ENCODE measurements at places on chromosomes 5 and 9.

GRCh38 chr5:122749886-122750285 is 25.0 kb upstream of the SNX2 start:
- no peak for DNase-seq

- DNase-seq = no peak
Observed at GRCh38 chr9:24912767-24913166, 367.1 kb upstream of the IZUMO3 start.

- no peak for DNase-seq
Observed at GRCh38 chr9:3385871-3386270, 139.9 kb downstream of the RFX3 start.

- DNase-seq = no peak
Observed at GRCh38 chr9:98826716-98827115, 19.2 kb downstream of the GALNT12 start.

GRCh38 chr5:130402906-130403305 is 498.6 kb downstream of the CHSY3 start:
- DNase-seq = no peak

- no peak for DNase-seq
Observed at GRCh38 chr9:75046725-75047345, 18.7 kb upstream of the CARNMT1 start.

DNA sequence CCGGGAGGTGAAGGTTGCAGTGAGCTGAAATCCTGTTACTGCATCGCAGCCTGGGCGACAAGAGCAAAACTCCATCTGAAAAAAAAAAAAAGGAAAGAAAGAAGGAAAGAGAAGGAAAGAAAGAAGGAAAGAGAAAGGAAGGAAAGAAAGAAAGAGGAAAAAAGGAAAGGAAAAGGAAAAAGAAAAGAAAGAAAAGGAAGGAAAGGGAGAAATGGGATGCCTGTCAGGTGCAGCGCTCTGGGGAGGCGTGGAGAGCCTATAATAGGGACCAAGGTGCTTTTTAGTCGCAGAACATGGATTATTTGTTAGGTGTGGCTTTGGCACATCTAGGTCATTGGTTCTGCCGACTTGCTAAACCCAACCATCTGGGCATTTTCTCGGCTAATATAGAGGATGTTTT is 17.9 kb downstream of the EXOSC2 start:
- no peak for DNase-seq

- DNase-seq = no peak
Observed at GRCh38 chr5:28505121-28505520, 1466.7 kb upstream of the CDH9 start.

DNA sequence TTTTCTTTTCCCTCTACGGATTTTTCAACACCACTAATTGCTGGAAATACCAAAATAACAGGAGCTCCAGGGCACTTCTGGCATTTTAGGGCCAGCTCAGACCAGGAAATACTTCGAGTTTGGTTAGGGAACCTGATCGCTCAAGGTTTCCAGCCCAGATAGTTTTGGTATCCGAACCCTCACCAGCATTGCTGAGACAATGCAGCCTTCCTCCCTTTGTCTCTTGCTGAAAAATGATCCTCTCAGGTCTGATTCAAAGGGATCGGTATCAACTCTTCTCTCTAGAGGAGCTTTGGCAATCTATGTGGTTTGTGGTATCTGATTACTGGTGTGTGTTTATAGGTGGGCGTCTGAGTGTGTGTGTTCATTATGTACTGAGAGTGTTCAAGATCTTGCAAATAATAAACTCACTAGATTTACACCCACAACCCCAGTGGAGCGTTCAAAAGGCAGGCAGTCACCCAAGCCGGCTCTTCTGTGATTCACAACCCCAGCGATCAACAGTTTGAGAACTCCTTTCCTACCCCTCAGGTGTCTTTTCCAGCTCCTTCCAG is 122.8 kb upstream of the EGFLAM start:
- DNase-seq = no peak

DNA sequence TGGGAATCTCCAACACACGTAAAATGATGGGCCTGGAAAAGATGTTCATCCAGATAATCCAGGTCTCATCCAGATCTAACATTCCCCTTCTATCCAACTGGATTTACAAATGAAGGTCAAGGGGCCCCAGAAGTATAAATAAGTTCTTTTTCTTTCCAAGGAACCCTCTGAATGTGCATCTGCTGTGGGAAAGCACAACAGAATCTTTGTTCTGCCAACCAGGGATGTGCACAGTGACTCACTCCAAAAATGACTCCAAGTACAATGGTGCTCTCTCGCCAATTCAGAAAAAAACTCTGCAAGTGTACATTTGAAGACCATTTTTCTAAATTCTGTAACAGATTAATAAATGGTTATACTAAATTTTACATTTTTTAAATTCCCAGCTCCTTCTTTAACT is 12.4 kb downstream of the RAPGEF6 start:
- no peak for DNase-seq

- no peak for DNase-seq
Observed at GRCh38 chr5:119630752-119631440, 1.5 kb downstream of the FAM170A start.

GRCh38 chr9:75990156-75990555 is 99.7 kb downstream of the PCSK5 start:
- no peak for DNase-seq

DNA sequence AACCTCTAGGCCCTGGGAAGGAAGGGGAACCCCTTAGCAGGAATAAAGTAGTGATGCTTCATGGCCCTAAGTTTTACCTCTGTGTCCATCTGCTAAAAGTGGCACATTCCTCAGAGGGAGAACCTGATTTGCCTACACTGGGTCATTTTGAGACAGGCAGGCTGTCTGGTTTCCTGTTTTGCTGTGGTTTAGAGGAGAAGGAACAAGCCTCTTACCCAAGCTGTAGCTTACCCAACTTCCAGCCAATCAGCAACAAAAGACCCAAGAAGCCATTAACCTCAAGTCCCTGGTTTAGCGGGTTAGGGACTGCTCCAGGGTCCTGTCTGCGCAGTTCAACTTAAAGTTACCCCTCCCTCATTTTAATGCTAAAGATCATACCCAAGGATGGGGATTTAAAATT is 411.0 kb downstream of the MAT2B start:
- DNase-seq = no peak

DNA sequence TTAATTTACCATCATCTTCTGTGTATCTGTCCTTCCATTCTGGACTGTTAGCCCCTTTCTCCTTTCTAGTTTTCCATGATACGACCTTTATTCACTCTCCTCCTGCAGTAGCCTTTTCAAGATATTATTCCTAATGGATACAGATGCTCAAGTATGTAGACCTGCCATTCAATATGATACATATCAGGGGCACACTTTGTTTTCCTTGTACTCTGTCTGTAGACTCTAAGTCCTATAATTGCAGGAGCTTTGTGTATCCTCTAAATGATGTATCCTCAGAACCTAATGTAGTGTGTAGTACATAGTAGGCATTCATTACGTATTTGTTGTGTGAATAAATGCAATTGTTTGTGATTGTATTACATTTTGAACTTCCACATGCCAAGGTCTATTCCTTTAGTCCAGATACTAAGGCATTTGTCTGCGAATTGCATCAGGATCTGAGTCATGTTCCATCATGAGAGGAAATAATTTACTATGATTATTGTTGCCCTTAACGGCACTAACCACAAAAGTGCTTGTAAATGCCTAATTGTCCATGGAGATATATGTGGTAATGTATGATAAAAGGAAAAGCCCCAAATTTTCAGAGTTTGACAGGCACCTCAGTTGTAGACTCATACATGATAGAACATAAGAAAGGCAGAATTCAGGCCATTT is 57.1 kb upstream of the IZUMO3 start:
- no peak for DNase-seq

GRCh38 chr9:13568405-13568804 is 288.9 kb upstream of the MPDZ start:
- peak; percentile 49 for DNase-seq

DNA sequence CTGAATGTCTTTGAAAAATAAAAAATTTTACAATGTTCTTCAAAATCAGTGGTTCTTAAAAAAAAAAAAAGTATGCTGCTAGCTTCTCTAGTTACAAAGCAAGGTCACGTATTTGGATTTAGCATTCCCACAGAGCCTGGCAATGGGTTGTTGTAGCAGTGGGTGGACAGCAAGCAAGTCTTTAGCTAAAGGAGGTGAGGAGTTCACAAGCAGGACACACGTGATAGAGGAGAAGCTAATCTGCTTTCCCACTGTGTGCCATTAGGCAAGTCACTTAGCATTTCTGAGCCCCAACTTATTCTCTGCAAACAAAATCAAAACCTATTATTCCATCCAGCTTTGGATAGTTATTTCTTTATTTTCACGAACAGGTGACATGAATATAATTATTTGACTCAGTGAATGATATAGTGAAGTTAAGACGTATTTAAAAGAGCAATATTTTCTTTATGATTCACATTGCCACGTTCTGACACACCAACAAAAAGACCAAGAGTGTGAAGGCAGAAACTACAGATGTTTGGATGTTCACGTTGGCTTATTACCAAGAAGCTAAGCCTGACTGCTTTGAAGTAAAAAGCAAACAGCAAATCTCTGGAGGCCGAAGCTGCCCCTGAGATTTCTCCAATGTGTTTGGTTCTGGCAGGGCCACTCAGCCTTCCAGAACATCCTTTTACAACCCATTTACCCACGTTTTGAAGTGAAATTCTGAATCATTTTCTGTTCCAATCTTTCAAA is 612.1 kb upstream of the CDH6 start:
- DNase-seq = no peak

DNA sequence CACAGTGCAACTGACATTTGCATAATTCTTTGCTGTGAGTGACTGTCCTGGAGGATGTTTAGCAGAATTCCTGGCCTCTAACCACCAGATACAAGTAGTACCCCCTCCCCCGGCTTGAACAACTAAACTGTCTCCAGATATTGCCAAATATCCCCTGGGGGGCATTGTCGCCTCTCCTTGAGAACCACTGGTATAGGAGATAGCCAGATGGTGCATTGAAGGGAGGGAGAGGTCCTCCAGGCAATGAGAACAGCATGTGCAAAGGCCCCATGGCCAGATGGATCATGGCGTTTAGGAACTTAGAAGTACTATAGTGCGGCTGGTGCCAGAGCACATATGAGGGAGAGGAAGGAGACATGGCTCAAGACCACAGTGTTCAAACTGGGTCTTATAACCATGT is 18.9 kb upstream of the ORM1 start:
- DNase-seq = no peak

DNA sequence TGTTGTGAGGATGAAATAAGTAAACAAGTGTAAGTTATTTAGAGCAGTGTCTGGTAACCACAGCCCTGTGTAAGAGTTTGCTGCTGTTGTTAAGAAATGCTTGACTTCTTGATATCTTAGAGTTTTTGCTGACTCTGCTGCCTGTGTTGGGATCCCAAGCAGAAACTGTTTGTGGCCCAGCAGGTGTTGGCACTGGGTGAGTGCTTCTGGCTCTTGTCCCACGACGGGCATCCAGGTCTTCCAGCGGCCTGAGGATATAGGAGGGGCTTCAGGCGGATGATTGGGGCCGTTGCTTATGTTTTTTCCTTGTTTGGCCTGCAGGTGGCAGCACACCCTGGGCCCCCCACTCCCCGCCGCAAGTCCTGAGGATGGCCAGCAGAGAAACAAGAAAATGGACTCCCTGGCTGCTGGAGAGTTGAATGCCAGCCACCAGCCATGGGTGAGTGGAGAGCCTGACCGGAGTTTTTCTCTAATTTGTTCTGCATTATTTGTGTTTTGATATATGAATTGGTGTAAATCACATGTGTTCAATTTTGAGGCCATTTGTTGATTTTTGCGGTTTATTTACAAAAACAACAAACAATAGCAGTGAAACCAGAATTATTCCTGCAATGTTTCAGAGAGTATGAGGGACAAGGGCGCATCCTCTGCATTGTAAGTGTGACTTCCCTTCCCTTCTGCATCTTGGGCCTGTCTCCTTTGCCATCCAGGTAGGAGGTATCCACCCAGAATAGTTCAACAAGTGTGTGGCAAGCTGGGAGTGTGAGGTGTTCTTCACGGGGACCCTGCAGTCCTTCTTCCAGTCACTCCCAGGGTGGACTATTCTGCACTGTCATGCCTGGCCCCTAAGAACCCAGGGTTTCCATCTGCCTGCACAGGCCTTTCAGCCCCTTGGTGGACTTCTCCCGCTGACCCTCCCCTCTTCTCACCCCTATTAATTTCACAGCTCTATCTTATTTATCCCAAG is 50.3 kb downstream of the SLC22A5 start:
- peak; percentile 18 for DNase-seq

- DNase-seq = no peak
Observed at GRCh38 chr9:4196886-4197285, 103.0 kb downstream of the GLIS3 start.

- no peak for DNase-seq
Observed at GRCh38 chr9:121294866-121295661, 27.1 kb downstream of the GSN start.

DNA sequence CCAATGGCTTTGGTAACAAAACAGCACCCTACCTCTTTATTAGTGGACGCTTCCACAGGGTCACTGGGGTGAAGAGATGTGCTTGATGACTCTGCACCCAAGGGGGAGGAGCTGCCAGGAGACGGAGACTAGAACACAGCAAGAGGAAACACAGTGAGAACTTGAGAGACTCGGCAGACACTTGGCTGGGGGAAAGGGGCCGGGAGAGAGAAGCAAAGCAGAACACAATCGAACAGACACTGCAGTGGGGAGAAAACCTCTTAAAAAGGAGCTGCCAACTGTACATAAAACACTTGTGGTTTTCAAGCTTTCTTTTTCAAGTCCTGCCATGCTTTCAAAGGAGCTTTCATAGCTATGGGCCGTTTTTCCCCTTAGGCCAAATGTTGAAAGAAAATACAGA is 151.0 kb downstream of the ENTREP1 start:
- no peak for DNase-seq

DNA sequence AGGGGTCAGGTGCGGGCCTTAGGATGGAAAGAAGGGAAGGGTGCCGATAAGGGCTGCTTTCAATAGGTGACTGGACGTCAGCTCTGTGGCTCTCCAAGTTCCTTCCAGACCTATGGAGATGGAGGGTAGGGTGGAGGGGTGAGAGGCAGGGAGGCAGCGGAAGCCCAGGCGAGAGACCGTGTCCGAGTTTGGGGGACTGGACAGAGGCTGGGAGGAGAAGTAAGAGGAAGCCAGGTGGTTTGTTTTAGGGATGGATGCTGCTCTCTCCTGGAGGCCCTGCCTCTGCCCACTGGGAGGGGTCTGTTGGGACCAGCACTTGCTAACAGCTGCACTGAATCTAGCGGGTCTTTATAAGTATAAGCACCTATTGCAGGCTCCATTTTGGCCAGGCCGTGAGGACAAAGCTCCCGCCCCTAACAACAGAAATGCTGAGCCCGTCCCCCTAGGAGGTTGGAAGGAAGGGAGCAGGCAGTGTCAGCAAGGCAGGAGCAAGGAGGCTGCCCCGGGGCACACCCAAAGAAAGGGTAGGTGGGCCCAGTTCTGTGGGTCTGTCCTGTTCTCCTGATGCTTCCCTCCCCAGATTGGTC is 167.5 kb downstream of the DAB2IP start:
- DNase-seq = no peak

All from NCI-H1092 (cell line).